AG20443 (cell line): ENCODE measurements at places on chromosomes 1 and 21.

DNA sequence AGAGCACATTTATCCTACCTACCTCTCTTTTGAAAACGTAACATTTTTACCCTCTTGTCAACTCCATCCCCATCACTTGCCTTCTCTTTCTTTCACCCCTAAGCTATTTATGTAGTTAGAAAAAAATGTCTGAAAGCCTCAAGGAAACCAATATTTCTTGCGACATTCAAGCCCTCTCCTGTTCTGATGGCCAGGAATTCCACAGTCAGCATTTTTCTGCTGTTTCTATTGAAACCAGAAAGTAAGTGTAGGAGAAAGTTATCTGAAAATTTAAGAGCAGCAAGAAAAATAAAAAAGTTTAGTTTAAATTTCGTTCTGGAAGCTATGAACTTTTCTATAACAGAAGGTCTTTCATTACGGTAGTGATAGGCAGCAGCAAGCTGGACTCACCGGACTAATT lies 247.6 kb upstream of the PBX1 start:
- DNase-seq, result no peak

- no peak for DNase-seq
Measured at GRCh38 chr1:203001986-203002385, 5.2 kb upstream of the TMEM183A start.

DNA sequence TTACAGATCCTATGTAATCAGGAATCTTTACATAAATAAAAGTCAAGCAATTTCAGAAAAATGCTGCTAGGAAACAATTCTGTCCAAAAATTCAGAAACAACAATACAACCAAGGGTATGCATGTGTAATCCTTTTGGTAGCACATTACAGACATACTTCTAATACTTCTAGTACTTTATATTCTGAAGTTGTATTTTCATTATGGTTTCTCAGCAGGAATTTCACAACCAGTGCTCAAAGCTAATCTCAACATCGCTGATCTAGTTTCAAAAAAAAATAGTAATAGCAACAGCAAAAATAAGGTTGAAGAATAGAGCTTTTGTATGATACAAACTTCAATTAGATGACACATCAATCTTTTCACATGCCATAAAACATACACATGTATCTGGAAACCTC lies 545.2 kb downstream of the LTN1 start:
- DNase-seq, result peak; percentile 34

DNA sequence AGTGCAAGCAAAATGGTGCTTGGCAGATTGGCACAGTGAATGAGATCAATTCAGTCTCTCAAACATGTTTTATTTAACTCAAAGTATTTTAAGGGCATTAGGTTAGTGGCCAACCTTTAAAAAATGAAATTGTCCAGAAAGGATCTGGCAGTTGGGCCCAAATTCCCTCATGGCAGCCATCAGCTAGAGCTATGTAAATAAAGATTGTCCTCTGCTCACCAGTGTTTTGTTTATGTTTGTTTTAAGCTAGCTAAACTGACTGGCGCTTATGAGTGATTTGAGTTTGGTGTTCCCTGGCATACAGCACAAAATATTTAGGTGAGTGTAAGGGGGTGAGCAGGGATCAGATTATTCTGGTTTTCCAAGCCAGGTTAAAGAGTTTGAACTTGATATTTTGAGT lies 18.1 kb downstream of the HDAC1 start:
- no peak for DNase-seq

GRCh38 chr1:74933500-74933899 lies 200.5 kb downstream of the TYW3 start:
- no peak for DNase-seq

DNA sequence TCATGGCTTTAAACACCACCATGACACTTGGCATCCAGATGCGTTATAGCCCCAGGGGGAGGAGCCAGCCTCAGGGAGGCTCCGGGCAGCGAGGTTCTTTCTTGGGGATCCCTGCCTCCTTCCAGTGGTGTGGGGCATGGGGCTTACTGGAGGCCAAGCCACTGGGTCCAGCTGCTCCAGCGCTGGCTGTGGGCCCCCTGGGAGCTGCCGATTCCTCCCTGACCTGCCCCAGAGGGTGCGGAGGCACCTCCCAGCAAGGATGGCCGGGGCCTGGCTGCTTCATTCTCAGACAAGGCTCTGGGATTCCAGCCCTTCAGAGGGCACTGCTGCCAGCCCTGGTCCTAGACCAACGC lies 159.3 kb downstream of the PEX14 start:
- no peak for DNase-seq

DNA sequence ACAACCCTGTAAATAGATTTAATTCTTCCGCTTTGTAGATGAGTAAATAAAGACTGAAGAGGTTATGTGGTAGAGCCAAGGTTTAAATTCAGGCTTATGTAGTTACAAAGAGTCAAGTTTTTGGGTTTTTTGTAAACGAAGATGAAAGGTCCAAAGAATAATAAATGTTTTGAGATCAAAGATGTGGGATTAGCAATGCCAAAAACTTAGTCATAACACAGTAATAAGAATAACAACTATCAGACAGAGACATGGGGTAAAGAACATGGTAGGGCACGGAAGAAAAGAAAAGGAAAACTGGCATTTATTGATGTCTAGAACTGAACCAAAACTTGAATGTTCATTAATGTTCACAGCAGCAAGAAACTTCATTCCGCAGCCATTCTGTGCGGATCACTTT lies 42.9 kb downstream of the EXTL2 start:
- no peak for DNase-seq

DNA sequence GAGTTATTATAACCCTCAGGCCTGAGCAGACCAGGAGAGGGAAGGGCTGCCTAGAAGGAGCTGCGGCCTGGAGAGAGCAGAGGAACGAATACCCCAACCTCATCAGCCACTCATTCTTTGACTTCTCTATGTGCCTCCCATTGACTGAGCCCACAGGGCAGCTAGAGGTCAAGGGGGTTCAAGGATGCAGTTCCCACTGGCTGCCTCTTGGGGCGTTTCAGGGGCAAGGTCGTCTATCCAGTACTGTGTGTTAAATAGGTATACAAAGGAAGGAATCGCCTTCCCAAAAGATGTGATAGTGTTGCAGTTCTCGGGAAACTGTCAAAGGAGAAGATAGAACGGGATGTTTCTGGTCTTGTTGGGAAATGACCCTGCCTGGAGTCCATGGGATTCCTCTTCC lies 250.6 kb downstream of the PRDM2 start:
- DNase-seq, result no peak

GRCh38 chr21:43809346-43809799 lies 20.0 kb downstream of the RRP1 start:
- no peak for DNase-seq

GRCh38 chr1:56545711-56546110 lies 33.7 kb downstream of the PLPP3 start:
- DNase-seq, result no peak

DNA sequence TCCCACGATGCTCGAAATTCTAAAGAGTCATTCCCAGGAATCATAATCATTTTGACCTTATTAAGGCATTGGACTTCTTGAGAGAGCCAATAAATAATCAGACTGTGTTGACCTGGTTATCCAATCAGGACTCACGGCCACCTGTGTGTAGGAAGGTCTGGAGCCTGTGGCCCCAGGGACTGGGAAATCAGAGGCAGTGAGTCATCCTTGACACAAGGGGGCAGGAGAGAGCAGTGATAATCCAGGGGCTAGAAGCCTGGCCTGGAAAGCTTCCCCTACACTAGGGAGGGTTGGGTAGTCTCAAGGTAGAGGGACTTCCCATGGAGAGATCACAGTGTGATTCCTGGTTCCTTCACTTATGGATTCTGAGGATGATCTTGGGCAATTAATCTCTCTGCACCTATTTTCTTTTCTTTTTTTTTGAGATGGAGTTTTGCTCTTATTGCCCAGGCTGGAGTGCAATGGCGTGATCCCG lies 4.7 kb downstream of the MR1 start:
- peak; percentile 78 for DNase-seq

DNA sequence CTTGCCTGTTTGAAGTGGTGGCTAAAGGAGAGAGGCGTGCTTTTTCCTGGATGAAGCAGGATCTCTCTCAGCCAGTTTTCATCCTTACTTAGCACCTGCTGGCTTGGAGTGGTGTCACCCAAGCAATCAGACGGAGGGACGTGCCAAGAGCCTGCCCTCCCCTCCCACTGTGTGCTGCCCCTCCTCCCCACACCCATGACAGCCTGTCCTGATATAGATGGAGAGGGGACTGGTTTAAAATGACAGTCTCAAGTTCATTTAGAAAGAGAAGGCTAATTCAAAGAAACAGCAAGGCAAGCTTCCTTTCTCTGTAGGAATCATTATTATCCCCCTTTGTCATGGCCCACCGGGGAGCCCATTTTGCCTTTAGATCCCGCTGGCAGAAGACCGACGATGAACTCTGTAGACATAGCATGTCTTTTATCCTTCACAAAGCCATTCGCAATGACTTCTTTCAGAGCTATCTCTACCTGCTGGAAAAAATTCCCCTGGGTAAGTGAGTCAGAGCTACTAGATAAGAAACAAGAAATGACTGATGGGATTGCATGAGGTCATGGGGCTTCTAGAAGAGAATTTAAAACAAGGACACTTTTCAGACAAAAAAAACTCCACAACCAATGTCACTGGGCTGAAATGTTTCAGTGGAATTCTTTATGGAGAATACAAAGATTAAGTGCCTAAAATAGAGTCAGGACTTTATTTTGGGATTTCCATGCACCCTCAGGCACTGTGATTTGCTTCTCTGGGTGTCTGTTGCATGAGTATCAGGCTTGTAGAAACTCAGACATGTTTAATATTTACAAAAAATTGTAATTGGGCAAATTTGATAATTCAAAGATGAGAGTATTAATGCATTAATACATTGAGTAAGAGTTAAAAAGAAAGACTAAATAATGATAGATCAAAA lies at the start of gene NTMT2:
Gene NTMT2 (plus strand): TSS at position 190 of the 907 bp plus-strand sequence. CDS start 149 bp downstream, at position 339.
- no peak for DNase-seq

DNA sequence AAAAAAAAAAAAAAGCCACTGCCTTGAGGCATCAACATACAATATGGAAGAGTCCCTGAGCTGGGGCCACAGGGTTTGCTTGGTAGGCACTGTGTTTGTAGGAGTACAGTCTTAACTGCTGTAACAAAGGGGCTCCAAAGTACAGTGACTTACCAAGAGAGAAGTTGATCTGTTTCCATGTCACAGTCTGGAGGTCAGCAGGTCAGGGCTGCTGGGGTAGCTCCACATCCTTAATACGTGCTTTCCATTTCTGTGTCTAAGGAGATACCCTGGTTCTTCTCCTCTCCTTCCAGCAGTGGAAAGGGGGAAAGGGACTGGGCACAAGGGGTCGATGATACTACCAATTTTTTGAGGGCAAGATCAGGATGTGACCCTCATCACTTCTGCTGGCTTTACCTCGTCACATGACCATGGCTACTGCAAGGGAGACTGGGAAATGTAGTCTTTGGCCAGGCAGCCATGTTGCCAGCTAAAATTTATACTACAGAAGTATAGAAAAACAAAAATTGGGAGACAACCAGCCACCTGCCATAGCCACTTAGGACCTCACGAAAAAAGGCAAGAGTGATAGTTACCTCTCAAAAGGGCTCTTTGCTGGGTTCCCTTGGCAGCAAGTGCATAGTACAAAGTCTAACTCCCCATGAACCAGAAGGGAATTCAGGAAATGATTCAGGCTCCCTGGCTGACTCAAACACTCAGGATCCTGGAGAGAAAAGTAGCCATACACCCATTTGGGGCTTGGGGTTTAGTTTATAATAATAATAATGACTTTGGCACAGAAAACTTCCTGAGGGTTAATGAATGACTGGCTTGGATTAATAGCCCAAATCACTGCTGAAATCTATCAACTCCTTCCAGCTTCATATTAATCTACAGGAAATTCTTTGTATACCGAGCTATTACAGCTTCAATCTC lies 52.7 kb upstream of the ATP5PO start:
- DNase-seq, result peak; percentile 60

GRCh38 chr1:178362747-178363146 lies 134.0 kb downstream of the CLEC20A start:
- DNase-seq, result no peak

- DNase-seq, result no peak
Measured at GRCh38 chr1:150762552-150762951, 3.0 kb downstream of the CTSS start.

GRCh38 chr1:239896569-239896968 lies 195.1 kb upstream of the FMN2 start:
- DNase-seq, result no peak

GRCh38 chr1:42765269-42765668 lies 1.6 kb downstream of the P3H1 start:
- DNase-seq, result no peak

DNA sequence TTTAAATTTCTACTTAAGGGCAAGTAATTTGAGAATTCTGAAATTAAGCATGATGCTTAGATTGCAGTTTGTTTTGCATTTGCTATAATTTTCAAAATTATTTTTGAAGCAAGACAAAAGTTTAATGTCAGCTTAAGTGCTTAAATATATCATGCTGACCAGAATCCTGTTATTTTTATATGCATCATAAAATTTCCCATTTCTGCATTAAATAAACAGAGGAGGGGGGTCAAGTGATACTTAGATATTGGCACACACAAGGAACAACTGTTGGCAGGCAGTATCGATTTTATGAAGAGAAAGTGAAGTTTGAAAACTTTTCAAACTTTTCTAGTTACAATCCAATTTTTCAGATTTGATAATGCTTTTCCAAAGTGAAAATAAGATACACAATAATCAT lies 61.0 kb downstream of the MIER1 start:
- no peak for DNase-seq

- no peak for DNase-seq
Measured at GRCh38 chr1:229378586-229379367, 35.9 kb upstream of the CCSAP start.

- DNase-seq, result peak; percentile 65
Measured at GRCh38 chr1:25912076-25912831, 6.0 kb upstream of the STMN1 start.

- DNase-seq, result peak; percentile 52
Measured at GRCh38 chr21:43702785-43703034, 16.2 kb upstream of the PDXK start.

GRCh38 chr1:157521056-157521455 lies 31.3 kb downstream of the FCRL5 start:
- no peak for DNase-seq

DNA sequence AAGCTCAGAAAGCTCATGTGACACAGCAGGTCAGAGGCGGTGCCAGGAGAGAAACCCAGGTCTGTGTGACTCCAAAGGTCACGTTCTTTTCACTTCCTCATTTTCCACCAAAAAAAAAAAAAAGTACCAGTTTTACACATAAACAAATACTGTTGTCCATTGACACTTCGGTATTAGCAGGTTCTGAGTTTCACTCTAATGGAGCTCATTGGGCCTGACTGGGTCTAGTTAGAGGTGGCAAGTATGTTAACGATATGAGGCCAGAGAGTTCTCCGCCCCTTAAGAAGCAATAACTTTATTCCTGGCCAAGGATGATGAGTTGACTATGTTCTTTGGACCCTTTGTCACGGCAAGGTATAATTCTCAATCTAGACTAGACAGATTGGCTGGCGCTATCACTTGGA lies 30.0 kb upstream of the SDE2 start:
- no peak for DNase-seq

GRCh38 chr1:226406401-226406881 lies 1.5 kb downstream of the PARP1 start:
- DNase-seq, result no peak

DNA sequence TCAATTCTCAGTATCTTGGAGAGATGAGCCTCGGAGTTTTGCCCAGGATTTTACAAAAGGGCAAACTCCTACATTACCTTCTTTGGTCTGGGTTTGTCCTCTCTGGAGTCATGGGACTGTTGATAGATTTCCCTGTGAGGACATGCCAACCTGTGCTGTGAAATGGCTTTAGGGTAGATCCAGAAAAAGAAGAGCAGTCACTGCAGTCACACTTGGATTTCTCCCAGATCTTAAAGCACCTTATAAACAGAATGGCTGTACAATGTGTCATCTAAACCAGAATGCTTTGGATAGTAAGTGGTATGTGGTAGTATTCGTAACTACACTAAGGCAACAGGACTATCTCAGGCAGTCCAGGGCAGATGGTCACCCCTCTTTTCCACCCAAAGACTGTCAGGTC lies 1.9 kb upstream of the CSRP1 start:
- DNase-seq, result peak; percentile 39
